ENCODE measurements at places on chromosomes 2 and 18.

GRCh38 chr2:12278217-12278750 is 438.5 kb upstream of the TRIB2 start:
- no peak for DNase-seq

DNA sequence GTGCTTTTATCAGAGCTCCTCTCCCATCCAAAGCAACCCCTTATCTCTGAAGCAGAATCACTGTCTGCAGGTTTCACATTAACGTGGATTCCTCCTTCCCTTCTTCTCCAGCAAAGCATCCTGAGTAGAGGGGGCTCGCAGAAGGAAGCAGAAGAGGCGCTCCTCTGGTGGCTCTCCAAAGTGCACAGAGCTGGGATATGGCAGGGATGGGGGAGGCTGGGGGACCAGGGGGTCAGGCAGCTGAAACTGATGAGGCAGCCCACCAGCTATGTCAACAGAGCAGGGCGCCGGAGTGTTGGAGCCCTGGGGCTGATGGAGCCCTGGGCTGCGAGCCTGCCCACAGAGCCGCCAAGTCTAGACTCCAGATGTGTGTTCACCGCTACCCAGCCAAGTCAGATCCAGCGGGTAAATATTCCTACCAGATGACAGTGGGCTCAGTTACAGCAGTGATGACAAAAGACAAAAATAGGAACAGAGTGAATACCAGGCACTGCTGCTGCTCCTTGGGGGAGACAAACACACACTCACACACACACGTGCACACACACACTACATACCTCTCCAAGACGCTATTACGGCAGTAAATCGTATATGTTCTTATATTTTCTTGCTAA is 678.3 kb upstream of the ID2 start:
- peak; percentile 23 for DNase-seq

DNA sequence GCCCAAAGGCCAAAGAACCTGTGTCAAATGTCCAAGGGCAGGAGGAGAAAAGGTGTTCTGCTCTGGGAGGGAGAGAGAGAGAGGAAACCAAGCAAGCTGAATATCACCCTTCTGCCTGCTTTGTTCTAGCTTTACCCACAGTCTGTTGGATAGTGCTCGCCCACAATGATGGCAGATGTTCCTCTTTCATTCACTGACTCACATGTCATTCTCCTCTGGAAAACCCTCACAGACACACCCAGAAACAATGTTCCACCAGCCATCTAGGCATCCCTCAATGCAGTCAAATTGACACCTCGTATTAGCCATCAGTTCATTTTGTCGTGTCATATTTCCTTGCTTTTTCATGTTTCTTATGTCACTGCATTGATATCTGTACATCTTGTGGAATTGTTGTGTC is 150.3 kb downstream of the UBR3 start:
- no peak for DNase-seq

DNA sequence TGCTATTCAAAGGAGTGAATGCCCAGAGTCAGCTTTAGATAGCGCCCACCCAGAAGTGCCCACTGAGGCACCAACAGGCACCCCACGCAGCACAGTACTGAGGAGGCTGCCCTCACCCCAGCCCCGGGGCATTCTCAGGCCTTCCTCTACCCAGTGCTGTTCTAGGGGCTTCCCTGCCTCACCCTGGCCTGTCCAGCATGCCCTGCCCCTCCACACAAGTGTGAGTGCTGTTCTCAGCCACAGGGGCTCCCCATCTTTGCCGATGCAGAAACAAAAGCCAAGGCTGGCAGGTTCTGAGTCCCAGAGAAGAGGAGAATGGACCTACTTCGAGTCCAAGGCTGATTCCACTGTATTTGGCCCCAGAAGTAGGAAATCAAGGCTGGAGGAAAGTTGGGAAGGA is 15.8 kb downstream of the BIN1 start:
- no peak for DNase-seq

DNA sequence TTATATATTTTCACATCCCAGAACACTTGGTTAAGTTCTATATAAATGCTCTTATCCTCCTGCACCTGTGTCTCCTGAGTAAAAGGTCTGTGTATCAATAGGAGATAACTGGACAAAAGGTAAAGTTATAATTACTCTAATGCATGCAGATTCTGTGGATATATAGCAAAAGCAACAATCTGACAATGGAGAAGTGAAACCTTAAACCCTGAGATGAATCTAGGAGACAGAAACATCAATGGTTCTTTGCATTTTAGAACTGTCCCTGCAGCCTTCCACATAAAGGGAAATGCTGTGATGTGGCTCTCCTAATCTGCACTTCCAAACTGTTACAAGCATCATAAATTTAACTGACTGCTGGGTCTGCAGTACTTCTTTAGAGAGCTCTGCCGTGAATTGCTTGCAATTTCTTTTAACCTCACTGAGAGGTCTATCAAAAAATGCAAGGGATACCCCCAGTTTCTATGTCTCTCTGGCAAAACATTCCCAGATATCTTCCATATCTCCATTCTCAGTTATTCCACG is 42.8 kb upstream of the FSIP2 start:
- no peak for DNase-seq

DNA sequence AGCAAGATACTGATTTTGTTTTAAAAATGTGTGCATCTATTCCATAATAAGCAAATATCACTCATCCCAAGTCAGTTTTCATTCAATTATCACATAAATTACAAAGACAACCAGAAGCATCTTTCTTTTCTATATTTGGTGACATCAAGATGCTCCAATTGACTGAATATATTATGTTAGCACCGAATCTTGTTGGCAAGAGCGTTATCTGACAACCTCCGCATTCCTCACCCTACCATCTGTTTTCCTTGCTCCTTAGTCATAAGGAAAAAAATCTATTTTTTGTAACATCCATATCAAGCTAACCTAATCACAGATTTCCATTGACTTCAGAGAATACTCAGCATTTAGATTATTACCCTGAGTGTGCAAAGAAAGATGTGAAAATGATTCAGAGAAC is 212.2 kb upstream of the KYNU start:
- no peak for DNase-seq

- DNase-seq, result no peak
These were observed 341.2 kb downstream of the CYP26B1 start for GRCh38 chr2:71806432-71806831.

DNA sequence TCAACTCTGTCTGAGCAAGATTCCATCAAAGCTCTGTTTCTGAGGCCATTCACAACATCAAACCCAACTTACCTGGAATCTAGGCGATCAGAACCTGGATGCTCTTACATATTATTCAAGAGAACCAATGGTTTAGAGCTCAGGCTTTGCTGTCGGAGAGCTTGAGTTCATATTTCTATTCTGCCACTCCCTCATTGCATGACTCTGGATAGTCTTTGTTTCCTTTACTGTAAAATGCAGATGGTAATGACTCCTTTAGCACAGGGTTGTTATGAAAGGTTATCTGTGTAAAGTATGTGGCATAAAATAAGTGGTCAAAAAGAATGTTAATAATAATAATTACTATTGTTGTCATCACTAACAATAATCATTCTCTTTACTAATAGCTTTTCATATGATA is 12.6 kb downstream of the RELCH start:
- no peak for DNase-seq

GRCh38 chr2:39542523-39542922 is 105.4 kb upstream of the MAP4K3 start:
- DNase-seq, result no peak

GRCh38 chr2:24015562-24016375 is 5.9 kb downstream of the MFSD2B start:
- DNase-seq, result no peak

- no peak for DNase-seq
These were observed 49.9 kb downstream of the TCF7L1 start for GRCh38 chr2:85183076-85183475.

DNA sequence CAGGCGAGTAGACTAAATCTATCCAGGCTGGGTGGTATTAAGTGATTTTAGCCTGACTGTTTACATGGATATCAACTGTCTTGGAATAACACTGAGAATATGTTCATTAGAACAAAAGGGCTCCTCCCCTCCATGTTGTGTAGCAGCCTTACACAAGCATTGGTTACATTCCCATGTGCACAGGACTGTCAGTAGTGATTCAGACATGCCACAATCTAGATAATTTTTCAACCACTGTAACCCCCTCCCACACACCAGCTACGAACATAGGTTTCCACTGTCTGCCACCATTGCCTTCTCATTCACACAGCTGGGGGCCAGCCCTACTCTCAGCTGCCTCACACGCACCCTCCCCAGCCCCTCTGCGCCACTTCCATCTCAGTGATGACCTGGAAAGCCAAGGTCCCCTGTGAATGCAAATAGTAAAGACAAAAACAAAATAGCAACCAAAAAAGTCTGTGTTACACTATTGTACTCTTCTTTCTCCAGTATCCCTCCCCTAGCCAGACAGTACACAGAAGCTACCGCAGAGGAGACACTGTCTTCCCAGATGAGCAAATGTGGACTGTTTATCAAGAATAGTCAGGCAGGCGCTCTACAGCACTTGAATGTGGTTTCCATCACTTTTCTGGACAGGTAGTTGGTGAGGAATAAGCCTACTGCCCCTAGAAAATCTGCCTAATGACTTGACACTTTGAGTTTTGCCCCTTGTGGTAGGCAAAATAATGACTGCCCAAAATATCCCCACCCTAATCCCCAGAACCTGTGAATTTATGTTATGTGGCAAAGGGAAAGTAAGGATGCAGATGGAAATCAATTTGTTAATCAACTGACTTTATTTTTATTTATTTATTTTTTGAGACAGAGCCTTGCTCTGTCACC is 27.9 kb upstream of the TYMS start:
- DNase-seq, result no peak

GRCh38 chr18:8989855-8990254 is 112.6 kb upstream of the NDUFV2 start:
- DNase-seq, result no peak

- no peak for DNase-seq
These were observed 238.8 kb downstream of the IKZF2 start for GRCh38 chr2:212912445-212913103.

DNA sequence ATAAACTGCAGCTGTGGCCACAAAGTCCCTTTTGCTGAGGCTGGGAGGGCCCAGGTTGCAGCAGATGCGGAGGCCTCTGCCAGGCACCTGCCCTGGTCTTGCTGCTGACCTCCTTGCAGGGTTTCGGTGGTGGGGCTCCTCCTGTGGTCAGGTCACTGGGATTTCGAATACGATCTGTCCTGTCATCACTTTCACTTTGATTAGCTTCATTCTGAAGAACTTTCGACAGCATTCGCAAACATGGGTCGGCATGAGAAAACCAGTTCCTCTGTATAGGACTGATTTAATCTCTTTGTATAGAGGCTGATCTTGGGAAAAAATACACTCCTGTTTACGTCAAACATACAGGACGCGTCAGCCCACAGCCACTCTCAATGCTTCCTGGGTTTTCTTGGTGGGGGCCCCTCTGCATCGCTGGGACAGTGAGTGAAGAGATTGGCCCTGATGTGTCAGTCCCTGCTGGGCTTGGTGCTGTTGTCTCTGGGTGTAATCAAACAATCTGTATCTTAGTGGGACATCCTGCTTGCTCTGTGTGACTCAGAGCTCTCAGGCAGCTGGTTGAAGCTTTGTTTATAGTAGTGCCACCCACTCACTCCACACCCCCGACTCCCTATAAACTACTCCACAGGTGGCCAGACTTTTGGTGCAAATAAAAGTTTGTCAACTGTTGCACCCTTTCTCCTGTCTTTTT is 209.4 kb upstream of the CXCR4 start:
- DNase-seq, result no peak

DNA sequence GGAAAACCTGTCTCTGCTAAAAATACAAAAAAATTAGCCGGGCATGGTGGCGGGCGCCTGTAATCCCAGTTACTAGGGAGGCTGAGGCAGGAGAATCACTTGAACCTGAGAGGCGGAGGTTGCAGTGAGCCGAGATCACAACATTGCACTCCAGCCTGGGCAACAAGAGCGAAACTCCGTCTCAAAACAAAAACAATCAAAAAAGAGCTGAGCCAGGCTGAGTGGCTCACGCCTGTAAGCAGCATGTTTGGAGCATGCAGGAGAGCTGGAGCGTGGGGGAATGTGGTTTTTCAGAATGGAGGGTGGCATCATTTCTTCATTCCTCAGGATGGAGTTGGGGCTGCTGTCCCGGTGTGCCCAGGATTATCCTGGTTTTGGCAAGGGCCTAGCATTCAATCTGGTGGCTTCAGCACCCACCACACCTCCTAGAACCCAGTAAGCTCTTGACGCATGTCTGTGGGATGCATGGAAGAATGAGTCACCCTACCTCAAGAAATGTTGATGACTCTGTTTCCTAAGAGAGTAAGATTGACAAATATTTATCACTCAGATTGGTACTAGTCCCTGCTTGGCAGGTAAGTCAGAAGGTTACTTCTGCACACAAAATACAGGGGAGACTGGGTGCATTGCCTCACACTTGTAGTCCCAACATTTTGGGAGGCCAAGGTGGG is 90.2 kb upstream of the ODC1 start:
- no peak for DNase-seq

DNA sequence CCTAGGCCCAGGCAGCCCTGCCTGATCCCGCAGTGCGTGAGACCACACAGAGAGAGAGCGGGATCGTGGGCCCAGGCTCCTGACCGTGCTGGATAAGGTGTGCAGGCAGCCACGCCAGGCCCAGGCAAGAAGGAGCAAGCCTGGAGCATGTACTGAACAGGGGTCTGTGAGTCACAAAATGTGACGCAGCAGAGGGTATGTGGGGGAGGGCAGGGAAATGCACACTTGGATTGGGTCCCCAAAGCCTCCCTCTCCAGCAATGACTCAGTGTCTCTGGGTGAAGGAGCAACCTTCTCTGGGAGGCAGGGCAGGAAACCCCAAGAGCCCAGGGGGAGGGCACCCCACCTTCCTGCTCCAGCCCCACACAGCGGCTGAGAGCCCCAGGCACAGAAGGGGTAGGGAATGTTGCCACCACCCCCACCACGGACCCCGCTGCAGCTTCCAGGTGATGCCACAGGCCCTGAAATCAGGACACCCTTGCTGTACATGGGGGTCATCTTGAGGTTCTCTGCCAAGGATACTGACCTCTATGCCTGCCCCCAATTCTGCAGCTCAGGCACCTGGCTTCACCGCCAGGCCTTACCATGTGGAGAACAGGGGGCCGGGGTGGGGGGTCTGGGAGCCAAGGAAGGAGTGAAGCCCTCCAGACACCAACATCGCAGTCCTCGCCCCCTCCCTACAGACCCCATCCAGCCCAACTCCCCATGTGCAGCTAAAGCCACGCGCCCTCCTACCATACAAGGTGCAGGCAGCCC is 1.3 kb upstream of the GPC1 start:
- DNase-seq, result no peak

- no peak for DNase-seq
These were observed 41.9 kb upstream of the TBC1D8 start for GRCh38 chr2:101193033-101193626.

- DNase-seq, result no peak
These were observed 261.9 kb upstream of the ETAA1 start for GRCh38 chr2:67135208-67135607.

- DNase-seq, result no peak
These were observed 108.2 kb downstream of the RHBDD1 start for GRCh38 chr2:226943862-226944620.

- DNase-seq, result no peak
These were observed 110.1 kb downstream of the MREG start for GRCh38 chr2:215903203-215903602.
